Natural killer cell (primary cell): ENCODE measurements at places on chromosomes 11 and 22. TPM values are rescaled to one million over a fixed set of nuclear protein-coding genes. Genes with fewer than 3 reads are reported as not detected.
A peak's percentile ranks its signal among the peaks of the same experiment; 100 is the strongest.

DNA sequence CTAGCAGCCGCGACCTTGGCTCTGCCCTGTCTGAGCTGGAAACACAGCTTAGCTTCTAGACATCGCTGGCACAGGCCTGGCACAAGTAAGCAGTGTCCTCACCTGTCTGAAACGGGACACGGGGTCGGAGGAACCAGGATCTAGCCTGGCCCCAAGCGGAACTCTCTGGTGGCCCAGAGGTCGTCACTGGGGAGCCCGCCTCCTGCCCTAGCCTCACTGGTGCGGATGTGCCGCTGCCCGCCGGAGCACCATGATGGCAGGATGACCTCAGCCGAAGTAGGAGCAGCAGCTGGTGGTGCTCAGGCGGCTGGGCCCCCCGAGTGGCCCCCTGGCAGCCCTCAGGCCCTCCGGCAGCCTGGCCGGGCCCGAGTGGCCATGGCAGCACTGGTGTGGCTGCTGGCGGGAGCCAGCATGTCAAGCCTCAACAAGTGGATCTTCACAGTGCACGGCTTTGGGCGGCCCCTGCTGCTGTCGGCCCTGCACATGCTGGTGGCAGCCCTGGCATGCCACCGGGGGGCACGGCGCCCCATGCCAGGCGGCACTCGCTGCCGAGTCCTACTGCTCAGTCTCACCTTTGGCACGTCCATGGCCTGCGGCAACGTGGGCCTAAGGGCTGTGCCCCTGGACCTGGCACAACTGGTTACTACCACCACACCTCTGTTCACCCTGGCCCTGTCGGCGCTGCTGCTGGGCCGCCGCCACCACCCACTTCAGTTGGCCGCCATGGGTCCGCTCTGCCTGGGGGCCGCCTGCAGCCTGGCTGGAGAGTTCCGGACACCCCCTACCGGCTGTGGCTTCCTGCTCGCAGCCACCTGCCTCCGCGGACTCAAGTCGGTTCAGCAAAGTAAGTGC, 871 bp downstream of the SLC35E4 start:
- H3K27ac ChIP-seq, result peak overlapping the region; percentile 25
- H3K36me3 ChIP-seq, result no peaks in the 10 kb centered on the region
- peak overlapping the region; percentile 50 for H3K4me3 ChIP-seq
- H3K27me3 ChIP-seq, result no peaks in the 10 kb centered on the region
- DNase-seq, result peak; percentile 51
- H3K4me1 ChIP-seq, result peaks cover 33% of the 10 kb centered on the region

DNA sequence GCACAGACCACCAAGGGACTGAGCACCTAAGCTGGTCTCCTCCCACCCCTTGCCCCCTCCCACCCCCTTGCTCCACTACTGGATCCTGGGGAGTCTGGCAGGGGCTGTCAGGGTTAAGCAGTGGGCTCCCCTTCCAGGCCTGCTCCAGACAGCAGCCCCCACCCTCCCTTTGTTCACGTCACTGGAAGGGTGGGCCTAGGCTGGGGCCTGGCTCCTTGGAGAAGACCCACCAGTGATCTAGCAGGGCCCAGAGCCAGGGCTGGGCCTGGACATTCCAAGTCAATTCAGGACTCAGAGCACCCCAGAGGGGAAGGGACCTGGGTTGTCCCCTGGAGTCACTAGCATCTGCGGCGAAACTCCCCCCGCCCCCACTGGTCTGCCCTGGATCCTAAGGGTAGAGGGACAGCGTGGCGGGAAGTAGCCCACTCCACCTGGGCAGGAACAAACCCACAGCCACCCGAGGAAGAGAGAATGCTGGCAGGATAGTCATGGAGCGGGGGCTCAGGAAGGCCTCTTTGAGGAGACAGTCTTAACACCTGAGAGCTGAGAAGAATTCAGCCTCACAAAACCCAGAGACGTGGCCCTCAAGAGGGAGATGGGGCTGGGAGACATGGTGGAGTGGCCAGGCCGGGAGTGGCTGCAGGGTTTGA, 45.8 kb downstream of the IGLL1 start:
- no peak overlapping the region for H3K27ac ChIP-seq
- no peaks in the 10 kb centered on the region for H3K36me3 ChIP-seq
- H3K4me3 ChIP-seq, result no peak overlapping the region
- no peaks in the 10 kb centered on the region for H3K27me3 ChIP-seq
- peaks cover 2% of the 10 kb centered on the region for H3K4me1 ChIP-seq
- DNase-seq, result no peak

DNA sequence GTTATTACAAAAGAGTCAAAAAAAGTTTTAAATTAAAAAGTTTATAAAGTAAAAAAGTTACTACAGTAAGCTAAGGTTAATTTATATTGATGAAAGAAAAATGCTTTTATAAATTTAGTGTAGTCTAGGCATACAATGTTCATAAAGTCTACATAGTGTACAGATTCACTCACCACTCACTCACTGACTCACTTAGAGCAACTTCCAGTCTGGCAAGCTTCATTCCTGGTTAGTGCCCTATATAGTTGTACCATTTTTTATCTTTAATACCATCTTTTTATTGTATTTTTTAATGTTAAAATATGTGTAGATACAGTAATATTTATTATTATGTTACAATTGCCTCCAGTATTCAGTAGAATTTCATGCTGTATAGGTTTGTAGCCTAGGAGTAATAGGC, 2.6 kb upstream of the MMP10 start:
- no peak overlapping the region for H3K27ac ChIP-seq
- DNase-seq, result no peak
- peaks cover under 1% of the 10 kb centered on the region for H3K27me3 ChIP-seq
- H3K36me3 ChIP-seq, result no peaks in the 10 kb centered on the region

- DNase-seq, result no peak
- no peaks in the 10 kb centered on the region for H3K27me3 ChIP-seq
- no peak overlapping the region for H3K4me3 ChIP-seq
- H3K4me1 ChIP-seq, result no peaks in the 10 kb centered on the region
- no peaks in the 10 kb centered on the region for H3K36me3 ChIP-seq
These were observed 1495.0 kb downstream of the BRD1 start for GRCh38 chr22:48332438-48333322.

DNA sequence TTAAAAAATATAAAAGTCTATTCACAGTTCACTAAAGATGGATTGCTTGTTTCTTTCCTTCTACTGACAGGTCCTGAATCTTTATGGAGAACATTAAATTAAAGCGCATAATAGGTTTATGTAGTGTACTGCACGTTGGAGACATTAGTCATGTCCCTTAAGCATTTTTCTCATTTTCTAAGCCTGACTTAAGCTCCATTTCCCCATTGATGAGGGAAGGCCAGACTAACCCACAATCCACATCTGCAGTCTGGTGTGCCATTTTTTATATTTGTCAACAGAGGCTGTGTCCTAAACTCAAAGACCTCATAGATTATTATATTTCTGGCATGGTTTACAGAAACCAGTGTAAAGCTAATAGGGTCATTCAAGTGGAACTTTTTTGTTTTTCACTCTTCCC, 39.9 kb downstream of the CADM1 start:
- no peak overlapping the region for H3K27ac ChIP-seq
- no peak for DNase-seq
- H3K36me3 ChIP-seq, result no peaks in the 10 kb centered on the region
- no peaks in the 10 kb centered on the region for H3K4me1 ChIP-seq

- no peaks in the 10 kb centered on the region for H3K27me3 ChIP-seq
- DNase-seq, result no peak
- H3K36me3 ChIP-seq, result no peaks in the 10 kb centered on the region
- H3K4me1 ChIP-seq, result peaks cover 32% of the 10 kb centered on the region
These were observed 28.1 kb upstream of the TH start for GRCh38 chr11:2199466-2200341.

DNA sequence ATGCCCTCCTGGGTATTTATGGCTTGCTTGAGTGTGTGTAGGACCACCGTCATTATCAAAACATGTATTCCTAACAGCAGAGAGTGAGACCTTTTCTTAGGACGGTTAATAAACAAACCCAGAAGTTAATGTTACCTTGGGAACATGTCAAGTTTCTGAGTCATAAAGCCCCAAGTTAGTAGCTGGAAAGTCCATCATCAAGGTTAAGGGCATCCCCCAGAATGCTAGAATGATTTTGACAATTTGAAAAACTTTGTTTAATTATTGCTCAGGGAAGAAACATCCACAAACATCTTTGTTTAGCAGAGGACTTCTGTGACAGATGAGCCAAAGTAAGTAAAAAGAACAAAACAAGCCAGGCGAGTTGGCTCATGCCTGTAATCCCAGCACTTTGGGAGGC, 20.0 kb downstream of the CAVIN3 start:
- no peaks in the 10 kb centered on the region for H3K27me3 ChIP-seq
- H3K36me3 ChIP-seq, result no peaks in the 10 kb centered on the region
- H3K4me1 ChIP-seq, result no peaks in the 10 kb centered on the region
- no peak overlapping the region for H3K4me3 ChIP-seq

DNA sequence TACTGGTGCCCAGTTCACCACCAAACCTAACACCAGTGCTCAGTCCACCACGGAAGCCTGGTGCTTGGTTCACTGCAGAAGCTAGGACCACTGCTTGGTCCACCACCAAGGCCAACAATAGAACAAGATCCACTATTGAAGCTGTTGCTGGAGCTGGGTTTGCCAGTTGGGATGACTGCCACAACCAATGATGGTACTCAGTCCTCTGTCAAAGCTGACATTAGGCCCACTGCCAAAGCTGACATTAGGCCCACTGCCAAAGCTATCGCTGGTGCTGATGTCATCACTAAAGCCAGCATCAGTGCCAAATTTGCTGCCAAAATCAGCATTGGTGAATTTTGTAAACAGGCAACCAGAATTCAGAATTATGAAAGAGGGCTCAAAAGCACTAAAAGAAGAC, 1850.2 kb upstream of the RAG2 start:
- no peak overlapping the region for H3K4me3 ChIP-seq
- no peak for DNase-seq
- H3K36me3 ChIP-seq, result no peaks in the 10 kb centered on the region
- H3K27ac ChIP-seq, result no peak overlapping the region

DNA sequence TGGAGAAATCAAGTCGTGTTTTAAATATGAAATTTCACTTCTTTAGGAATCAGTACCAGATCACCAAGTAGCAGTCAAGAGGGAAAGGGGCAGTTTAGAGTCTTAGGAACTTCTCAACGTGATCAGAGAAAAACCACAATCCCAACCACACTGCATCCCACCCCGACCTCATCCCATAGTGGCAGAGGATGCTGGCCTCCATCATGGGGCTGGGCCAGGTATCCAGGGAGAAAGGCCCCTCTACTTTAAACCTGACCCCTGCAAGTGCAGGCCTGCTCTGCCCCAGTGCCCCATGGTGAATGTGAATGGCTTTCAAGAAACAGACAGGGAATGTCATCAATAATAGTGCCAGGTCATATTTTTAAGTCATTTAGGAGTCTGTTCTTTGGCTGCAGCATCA, 12.1 kb downstream of the CHST1 start:
- no peak overlapping the region for H3K4me3 ChIP-seq
- no peak for DNase-seq
- H3K4me1 ChIP-seq, result peaks cover 15% of the 10 kb centered on the region
- H3K36me3 ChIP-seq, result no peaks in the 10 kb centered on the region

DNA sequence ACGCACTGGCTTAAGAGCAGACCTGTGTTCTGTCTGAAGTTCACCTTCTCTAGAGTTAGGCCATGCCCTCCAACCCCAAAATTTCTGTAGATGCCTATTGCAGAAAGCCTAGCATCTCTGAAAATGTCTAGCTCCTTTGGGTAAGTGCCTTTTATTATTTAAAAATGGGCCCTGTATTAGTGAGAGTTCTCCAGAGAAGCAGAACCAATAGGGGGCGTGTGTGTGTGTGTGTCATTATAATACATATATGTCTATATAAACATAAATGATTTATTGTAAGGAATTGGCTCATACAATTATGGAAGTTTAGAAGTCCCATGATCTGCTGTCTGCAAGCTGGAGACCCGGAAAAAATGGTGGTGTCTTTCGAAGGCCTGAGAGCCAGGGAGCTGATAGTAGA, 144.7 kb downstream of the TTC17 start:
- no peak overlapping the region for H3K27ac ChIP-seq
- DNase-seq, result no peak
- H3K4me3 ChIP-seq, result no peak overlapping the region

GRCh38 chr11:65899356-65900124, 648 bp downstream of the FOSL1 start:
- no peak overlapping the region for H3K27ac ChIP-seq
- no peaks in the 10 kb centered on the region for H3K36me3 ChIP-seq
- H3K4me3 ChIP-seq, result peak overlapping the region; percentile 30
- H3K27me3 ChIP-seq, result peaks cover 5% of the 10 kb centered on the region
- peaks cover 43% of the 10 kb centered on the region for H3K4me1 ChIP-seq

DNA sequence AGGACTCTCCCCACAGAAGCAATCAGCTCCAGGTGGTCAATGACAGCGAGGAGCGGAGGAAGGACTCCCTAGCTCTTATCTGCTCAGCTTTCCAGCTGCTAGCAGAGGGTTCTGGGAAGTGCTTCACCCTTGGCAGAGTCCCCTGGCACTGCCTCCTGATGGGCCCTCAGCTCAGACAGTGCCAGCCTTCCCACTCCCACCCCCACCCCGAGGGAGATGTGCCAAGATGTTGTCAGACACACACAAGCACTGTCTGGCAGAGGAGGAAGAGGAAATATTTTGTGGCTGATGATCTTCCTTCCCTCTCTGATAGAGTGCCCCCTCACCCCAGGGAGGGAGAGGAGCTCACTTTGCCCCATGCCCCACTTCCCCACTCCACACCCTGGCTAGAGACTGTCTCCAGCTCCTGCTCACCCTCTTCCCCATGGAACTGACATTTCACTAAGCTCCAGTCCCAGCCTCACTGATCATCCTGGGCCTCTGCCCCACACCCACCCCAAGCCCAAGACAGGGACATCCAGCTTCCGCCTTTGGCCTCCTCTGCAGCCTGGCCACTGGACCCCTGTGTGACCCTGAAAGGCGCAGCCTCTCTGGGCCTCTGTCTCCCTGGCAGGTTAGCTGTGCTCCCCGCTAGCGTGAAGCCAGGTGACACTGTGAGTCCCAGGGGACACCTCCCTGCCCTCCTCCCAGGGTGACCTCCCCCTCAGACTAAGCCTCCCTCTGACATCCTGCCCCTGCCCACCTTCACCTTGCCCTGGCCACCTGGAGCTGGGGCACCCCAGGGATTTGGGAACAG, 44.5 kb downstream of the SLCO2B1 start:
- DNase-seq, result no peak
- no peak overlapping the region for H3K27ac ChIP-seq
- H3K27me3 ChIP-seq, result no peaks in the 10 kb centered on the region
- no peak overlapping the region for H3K4me3 ChIP-seq
- H3K36me3 ChIP-seq, result no peaks in the 10 kb centered on the region
- H3K4me1 ChIP-seq, result no peaks in the 10 kb centered on the region

- no peaks in the 10 kb centered on the region for H3K36me3 ChIP-seq
- H3K27ac ChIP-seq, result no peak overlapping the region
- DNase-seq, result no peak
- H3K4me1 ChIP-seq, result no peaks in the 10 kb centered on the region
These were observed 76.2 kb upstream of the ARHGAP32 start for GRCh38 chr11:129268371-129268770.

- no peak for DNase-seq
- no peak overlapping the region for H3K27ac ChIP-seq
- no peak overlapping the region for H3K4me3 ChIP-seq
- no peaks in the 10 kb centered on the region for H3K27me3 ChIP-seq
These were observed 244.3 kb downstream of the BRD1 start for GRCh38 chr22:49583341-49583740.

The DEFB131B gene
- not detected for total RNA-seq

The PATE2 gene
- total RNA-seq, result not detected

The LDHA gene
- 217 TPM for total RNA-seq

The MRE11 gene
- total RNA-seq, result 43.8 TPM

The RAD9A gene
- 30.2 TPM for total RNA-seq

The SOX6 gene
- total RNA-seq, result 0.27 TPM

The FOLR1 gene
- total RNA-seq, result not detected

The DDI1 gene
- total RNA-seq, result not detected

The USP2 gene
- total RNA-seq, result 0.50 TPM
